Trophoblast cell (in vitro differentiated cells and primary cell): ENCODE measurements at places on chromosomes 4 and X.

DNA sequence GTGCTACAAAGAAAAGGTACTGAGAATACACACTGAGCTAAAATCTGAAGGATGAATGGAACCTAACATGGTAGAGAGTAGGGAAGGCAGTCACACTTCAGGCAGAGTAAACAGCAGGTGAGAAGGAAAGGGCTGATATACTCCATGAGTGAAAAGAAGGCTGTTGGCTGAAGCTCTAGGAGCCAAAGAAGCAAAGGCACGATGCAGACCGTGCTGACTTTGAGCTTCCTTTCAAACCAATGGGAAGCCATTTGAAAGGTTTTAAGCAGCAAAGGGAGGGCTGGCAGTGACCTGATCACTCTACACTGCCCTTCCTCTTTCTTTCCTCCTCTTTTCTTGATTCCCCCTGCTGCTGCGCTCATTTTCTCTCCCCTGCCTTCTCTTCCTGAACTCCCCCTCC is 66.4 kb downstream of the TMEM154 start:
- no peak for DNase-seq

GRCh38 chr4:168183717-168184571 is 91.6 kb downstream of the ANXA10 start:
- no peak for DNase-seq

- DNase-seq = peak; percentile 64
These were observed 13.1 kb upstream of the EOLA1 start for GRCh38 chrX:149527705-149528104.

GRCh38 chrX:46044486-46044885 is 500.7 kb downstream of the ZNF674 start:
- peak; percentile 5 for DNase-seq

GRCh38 chr4:84750260-84750959 is 167.5 kb downstream of the CDS1 start:
- no peak for DNase-seq

- DNase-seq = peak; percentile 89
These were observed 97.4 kb downstream of the PHKA2 start for GRCh38 chrX:18886344-18887161.

- DNase-seq = no peak
These were observed 60.0 kb downstream of the TIGD2 start for GRCh38 chr4:89171176-89171805.

GRCh38 chr4:33966808-33967207 is 2277.5 kb downstream of the ARAP2 start:
- DNase-seq = no peak

GRCh38 chr4:52877694-52878093 is 15.6 kb downstream of the RASL11B start:
- no peak for DNase-seq

DNA sequence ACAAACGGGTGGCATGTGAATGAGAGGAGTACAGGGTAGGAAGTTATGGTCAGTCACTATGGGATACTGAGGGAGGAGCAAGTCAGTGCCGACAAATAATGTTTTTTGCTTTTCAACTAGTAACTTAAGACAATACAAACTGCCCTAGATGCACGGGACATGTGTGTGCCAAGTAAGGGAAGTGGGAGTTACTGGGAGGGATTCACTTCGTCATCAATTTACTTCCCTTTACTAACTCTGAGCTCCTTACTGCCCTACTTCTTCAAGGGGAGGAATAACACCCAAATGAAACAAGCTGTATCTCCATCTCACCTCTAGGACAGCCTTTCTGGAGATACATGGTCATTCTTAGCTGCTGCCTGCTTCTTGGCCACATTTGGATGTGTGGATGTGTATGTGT is 97.7 kb downstream of the DGKK start:
- DNase-seq = no peak

DNA sequence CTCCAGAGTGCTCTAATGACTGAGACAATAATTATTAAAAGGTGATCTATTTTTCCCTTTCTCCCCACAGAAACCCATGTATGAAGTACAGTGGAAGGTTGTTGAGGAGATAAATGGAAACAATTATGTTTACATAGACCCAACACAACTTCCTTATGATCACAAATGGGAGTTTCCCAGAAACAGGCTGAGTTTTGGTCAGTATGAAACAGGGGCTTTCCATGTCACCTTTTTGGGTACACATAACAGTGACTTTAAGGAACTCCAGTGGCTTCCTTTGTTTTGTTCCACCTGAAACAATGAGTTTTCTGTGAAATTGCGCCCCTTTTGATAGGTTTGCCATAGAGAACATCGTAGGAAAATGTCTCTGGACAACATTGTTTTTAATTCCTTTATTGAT is 69.6 kb downstream of the KIT start:
- no peak for DNase-seq

GRCh38 chr4:184416913-184417734 is 57.2 kb downstream of the IRF2 start:
- no peak for DNase-seq

GRCh38 chrX:44189116-44189515 is 154.4 kb downstream of the EFHC2 start:
- DNase-seq = no peak

- DNase-seq = peak; percentile 72
These were observed 10.7 kb upstream of the HCCS start for GRCh38 chrX:11100281-11101035.

DNA sequence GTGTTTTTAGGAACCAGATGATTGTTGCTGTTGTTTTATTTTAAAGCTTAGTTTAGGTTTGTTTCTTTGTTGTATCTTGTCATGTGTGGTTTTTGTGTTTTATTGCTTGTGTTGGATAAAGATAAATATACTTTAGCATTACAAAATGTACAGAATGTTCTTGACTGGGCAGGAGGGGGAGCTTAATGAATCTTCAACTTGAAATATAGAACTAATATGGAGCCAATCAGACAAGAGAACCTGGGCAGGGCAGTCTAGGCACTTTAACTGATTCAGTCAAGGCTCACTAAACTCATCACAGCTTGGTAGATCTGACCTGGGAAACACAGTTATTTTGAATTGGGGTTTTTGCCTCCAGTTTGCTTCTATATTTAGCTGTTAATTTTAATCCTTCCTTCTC is 304.2 kb downstream of the ARHGAP24 start:
- DNase-seq = no peak

GRCh38 chr4:149164282-149164681 is 651.4 kb downstream of the IQCM start:
- DNase-seq = no peak

GRCh38 chr4:47704693-47705325 is 133.1 kb downstream of the CORIN start:
- DNase-seq = no peak

- no peak for DNase-seq
These were observed 198.1 kb upstream of the PUDP start for GRCh38 chrX:7346021-7346420.

DNA sequence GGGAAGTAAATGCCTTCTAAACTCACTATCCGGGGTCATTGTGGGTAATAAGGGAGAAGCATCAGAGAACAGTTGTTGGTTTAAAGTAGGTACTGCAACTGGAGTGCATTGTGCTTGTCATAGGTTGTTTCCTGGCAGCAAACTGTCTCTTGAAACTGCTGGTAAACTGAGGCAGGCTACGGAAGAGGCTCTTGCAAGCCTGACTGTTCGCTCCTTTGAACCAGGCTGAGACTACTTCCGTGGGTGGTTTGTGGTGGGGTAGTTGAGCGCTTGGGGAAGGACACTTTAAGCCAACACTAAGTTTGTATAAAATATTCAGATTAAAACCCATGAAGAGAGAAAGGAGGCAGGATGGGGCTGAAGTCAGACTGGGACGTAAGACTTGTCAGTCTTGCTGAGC is 45.2 kb upstream of the WDR1 start:
- DNase-seq = no peak

- DNase-seq = no peak
These were observed 40.9 kb downstream of the PDS5A start for GRCh38 chr4:39936565-39937418.

DNA sequence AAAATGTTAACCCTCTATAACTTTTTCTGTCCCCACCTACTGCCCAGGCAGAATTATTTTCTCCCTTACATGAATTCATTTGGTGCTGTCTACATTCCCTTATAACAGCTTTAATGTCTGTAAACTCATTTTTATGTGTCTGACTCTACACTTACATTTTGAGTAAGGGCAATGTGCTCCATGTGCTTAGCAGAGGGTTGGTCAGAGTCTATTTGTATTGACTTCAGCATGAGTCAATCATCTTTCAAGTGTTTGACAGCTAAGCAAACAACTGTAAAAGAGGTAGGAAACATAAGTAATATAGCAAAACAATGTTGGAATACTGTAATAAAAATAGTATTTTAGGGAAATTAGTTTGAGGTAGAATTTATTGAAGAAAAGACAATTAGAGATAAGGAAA is 6.3 kb downstream of the IL15 start:
- DNase-seq = no peak

DNA sequence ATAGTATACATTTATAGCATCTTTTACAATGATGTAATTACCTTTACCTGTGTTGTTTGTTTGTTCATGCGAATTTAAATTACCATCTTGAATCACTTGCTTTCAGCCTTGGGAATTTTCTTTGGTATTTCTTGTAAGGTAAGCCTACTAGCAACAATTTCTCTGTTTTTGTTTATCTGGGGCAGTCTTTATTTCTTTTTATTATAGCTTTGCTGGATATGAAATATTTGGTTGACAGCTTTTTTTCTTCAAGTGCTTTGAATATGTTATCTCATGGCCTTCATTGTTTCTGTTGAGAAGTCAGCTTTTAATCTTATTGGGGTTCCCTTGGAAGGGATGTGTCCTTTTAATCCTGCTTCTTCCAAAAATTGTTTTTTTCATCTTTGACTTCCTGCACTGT is 292.8 kb upstream of the EDA2R start:
- DNase-seq = no peak

GRCh38 chr4:154984148-154984547 is 203.1 kb downstream of the RBM46 start:
- no peak for DNase-seq

- no peak for DNase-seq
These were observed 126.3 kb downstream of the RAP1GDS1 start for GRCh38 chr4:98387345-98388026.

DNA sequence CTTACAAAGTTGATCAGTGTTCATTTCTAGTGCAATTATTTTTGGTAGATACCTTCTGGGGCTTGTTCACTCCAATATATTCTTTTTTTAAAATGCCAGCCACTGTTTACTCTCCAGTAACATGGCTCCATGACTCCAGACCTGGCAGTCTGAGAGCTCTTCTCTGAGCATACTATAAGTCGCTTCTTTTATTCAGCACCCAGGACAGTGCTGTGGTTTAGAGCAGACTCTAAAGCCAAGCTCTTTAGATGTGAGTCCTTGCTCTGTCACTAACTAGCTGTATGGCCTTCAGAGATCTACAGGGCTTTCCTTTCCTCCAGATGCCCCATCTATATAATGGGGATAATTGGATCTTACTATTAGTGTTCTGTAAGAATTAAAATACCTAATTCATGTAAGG is 200.2 kb upstream of the FAM241A start:
- DNase-seq = no peak

GRCh38 chr4:138037696-138038095 is 204.5 kb downstream of the SLC7A11 start:
- DNase-seq = no peak

GRCh38 chr4:7661846-7662506 is 227.2 kb upstream of the PSAPL1 start:
- no peak for DNase-seq

DNA sequence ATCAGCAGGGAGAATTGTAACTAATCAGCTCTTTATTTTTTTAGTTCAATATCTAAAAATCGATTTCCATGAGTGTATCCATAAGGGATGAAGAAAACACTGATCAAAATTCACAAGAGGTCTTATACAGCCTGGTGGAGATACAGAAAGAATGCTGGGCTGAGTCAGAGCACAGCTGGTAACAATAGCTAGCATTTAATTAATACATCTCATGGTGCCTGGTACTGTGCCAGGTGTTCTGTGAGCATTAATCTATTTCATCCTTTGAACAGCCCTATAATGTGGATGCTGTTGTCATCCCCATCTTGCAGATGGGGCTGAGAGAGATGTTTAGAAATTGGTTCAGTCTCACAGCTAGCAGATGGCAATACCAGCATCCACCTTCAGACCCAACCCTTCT is 250.9 kb upstream of the RPS6KA3 start:
- DNase-seq = no peak

DNA sequence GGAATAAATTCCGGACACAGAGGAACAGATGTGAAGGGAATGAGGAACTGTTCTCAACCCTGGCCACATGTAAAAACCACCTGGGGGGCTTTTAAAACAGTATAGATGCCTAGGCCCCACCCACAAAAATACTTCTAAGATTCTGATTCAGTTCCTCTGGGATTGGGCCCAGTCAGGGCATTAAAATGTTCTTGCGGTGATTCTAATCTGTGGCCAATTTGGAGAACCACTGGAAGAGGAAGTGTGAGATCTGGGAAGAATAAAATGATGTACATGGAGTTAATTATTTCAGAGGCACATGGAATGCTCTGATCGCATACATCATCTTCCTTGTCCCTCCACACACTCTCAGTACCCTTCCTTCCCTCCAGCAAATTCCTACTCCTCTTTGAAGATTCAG is 192.2 kb downstream of the APBB2 start:
- DNase-seq = no peak

DNA sequence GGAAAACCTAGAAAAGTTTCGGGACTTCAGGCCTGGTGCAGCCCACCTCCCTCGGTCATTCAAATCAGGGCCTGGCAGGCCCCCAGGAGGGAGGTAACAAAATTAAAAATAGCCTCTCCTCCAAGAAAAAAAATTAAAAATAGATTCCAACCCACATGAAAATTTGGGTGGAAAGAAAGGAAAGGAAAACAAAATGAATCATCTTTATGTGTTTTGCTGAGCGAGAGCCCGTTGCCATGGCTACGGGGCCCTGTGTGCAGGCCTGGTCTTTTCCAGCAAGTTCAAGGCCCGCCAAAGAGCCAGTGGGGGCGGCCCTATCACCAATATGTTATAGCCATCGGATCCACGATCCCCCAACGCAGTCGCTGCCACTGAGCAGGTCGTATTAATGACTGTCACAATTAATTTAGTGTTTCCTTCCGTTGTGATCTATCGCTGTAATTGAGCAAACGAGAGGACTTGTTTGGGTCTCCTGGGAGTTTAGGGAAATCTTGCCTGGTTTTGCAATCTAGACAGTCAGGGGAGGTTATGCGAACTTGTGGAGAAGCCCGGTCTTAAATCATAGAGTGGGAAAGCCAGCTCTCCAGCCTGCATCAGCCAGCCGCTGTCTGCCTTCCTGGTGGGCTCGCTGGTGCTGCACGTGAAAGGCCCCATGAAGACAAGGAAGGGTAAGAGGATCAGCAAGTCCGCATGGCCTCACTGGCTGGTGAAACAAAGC is 452.4 kb downstream of the BCOR start:
- DNase-seq = no peak

- no peak for DNase-seq
These were observed 78.8 kb upstream of the BANK1 start for GRCh38 chr4:101711590-101712260.

- no peak for DNase-seq
These were observed 791 bp downstream of the SMIM20 start for GRCh38 chr4:25914670-25915352.

GRCh38 chrX:7218321-7219152 is 70.6 kb upstream of the PUDP start:
- peak; percentile 83 for DNase-seq

GRCh38 chr4:77040270-77040669 is 35.5 kb downstream of the CCNI start:
- DNase-seq = no peak
